ENCODE measurements at places on chromosomes 11 and 22.

GRCh38 chr11:13160346-13160745 lies 117.2 kb upstream of the BMAL1 start:
- DNase-seq = no peak

DNA sequence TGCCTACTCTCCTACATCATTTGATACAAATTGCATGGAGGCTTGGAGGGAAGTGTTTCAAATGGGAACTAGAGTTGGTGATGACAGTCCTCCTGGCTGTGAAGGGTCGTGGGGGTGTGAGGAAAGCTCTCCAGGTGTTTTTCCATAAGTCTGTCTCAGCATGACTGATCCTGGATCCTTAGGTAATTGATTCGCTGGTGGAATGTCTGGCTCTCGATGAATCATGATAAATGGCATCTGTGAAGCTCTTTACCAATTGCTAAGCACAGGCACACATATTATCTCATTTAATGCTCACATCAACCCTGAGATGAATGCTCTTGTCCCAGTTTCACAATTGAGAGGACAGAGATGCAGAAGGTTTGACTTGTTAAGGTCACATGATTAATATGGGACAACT lies 107.5 kb downstream of the PKNOX2 start:
- DNase-seq = no peak

- no peak for DNase-seq
Measured at GRCh38 chr22:43592476-43592875, 180.7 kb downstream of the MPPED1 start.

DNA sequence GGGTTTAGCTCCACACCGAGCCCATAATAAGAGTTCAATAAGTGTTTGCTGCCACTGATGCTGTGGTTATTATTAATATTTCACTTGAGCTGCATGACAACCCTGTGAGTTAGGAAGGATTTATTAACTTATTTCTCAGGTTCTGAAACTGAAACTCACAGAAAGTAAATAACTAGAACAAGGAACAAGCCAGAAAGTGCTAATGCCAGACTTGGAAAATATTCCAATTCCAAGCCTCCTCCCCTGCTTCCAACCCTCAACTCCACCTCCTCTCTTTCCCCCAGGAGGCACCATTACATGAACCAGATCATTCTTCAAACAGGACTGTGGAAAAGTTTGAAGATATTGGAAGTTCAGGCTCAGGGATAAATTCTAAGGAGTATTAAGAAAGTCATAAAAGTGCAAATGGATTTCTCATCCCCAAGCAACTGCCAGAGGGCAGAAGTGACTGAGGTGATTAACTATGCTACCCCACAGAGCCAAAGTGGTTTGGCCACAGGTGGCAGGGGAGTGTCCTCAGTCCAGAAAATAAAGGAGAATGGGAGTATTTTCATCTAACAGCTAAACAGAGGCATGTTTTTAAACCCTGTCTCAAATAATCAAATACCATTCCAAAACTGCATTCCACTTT lies 3.2 kb upstream of the FJX1 start:
- DNase-seq = no peak

- DNase-seq = no peak
Measured at GRCh38 chr22:37578002-37578401, 1.9 kb downstream of the LGALS2 start.

DNA sequence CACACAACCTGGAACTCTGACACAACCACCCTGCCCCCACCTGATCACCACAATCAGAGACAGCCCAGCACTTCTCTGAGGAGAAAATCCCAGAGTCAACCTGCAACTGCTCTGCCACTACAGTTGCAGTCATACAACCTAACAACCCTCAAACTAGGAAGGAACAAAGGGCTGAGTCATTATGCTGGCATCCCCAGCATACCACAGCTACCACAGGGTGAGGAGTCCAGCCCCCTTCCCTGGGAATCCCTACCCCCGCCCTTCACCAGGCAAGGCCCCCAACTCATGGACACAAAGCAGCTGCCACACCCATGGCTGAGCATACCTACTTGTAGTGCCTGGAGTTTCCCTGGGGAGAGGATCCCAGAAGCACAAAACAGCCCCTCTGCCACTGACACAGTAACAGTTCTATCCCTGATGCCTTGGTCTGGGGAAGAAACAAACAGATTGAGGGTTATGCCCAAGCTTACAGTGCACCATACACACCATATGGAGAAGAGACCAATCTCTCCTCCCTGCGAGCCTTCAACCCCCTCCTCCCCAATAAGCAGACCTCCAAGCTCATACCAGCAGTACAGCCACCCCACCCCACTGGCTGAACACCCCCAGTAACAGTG lies 68.5 kb upstream of the C11orf58 start:
- DNase-seq = no peak

GRCh38 chr22:32991353-32992101 lies 66.7 kb downstream of the SYN3 start:
- no peak for DNase-seq

GRCh38 chr11:87039371-87039770 lies 1.6 kb downstream of the TMEM135 start:
- no peak for DNase-seq

DNA sequence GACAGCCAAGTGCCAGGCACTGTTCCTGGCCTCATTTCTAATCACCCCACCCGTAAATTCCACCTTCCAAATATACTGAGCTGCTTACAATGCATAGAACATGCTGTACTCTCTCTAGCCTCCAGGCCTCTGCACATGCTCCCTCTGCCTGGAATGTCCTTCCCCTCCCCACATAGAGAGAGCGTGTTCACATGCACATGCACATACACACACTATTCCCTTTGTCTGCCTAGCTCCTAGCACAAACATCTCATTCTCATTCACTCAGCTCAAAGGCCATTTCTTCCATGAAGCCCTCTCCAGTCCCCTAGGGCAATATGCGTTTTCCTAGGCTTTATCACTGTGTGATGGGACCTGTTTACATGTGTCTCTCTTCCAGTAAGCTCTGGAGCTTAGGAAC lies 144.6 kb downstream of the WT1 start:
- DNase-seq = no peak

DNA sequence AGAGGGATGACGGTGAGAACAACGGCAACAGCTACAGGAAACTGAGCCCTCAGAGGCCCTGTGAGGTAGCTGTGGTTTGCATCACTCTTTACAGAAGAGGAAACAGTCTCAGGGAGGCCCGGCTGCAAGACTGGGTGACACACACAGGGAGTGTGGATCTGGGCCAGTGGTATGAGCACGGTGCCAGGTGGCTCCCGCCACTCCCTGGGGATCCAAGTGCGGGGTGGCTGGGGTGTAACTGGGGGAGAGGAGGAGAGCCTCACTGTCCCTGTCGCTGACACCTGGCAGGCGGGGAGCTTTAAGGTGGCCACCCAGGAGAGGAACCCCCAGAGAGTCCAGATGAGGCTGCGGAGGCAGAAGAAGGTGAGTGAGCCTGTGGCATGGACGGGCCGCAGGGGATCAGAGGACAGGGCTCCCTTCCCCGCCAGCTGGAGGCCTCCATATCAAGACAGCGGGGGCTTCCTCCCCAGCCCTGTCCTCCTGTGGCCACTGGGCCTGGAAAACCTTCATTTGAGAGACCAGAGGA lies 5.6 kb downstream of the RGL4 start:
- peak; percentile 73 for DNase-seq

DNA sequence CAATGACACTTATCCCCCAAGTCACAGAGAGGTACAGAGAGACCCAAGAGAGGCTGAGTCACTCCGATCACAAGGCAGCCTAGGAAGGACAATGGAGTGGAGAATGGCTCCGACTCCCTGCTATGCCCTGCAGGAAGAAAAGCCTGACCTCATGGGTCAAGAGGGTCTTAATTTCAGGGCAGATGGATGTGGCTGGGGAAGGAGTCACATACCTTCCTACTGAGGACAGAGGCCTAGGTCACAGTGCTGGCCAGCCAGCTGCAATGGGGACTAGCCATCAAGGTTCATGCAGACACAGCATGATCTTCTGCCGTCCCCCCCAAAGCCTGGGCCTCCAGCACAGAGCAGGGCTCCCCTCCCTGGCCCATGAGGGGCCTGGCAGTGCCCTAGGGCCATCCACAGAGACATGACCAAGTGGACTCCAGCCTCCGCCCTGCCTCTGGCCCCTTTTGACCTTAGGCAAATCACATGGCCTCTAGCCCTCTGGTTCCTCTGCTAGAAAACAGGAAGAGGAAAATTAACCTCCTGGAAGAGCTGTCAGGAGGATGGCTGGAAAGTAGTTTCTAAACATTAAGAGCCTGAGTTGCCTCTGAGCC lies 1.8 kb downstream of the ARRB1 start:
- DNase-seq = no peak

DNA sequence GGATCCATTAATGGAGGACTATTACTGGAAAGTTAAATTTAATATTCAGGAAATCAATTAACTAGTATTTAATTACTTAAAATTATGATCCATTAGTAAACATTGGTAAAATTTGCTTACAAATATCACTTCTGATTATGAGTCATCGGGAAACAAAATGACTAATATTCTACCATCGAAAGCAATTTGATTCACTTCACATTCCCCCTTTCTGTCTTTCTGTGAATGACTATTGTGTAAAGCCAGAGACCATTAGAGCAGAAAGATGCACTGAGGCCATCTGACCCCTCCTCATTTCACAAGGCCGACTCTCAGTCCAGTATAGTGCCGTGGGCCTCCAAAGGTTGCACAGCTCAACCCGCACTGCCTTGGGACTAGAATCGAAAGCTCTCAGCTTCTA lies 619.0 kb downstream of the OPCML start:
- no peak for DNase-seq

DNA sequence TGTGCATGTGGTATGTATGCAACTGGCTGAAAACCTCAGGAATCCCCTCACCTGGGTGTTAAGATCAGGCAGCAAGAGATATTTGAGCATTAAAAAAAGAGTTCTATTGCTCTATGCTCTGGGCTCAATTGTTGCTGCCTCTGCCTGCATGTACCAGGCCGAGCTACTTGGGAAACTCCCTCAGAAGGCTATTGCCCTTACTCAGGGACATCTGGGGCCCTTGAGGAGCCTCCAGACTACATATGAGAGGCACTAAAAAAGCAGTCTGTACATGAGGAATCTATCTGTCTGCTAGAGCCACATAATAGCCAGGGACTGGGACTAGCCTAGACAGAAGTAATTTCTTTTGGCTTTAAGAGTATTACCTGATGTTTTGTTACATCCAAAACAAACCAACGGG lies 120.1 kb downstream of the SWAP70 start:
- DNase-seq = no peak

GRCh38 chr22:36285545-36285944 lies 32.6 kb downstream of the APOL1 start:
- no peak for DNase-seq

GRCh38 chr22:29456211-29456671 lies 17.9 kb downstream of the RFPL1 start:
- no peak for DNase-seq

DNA sequence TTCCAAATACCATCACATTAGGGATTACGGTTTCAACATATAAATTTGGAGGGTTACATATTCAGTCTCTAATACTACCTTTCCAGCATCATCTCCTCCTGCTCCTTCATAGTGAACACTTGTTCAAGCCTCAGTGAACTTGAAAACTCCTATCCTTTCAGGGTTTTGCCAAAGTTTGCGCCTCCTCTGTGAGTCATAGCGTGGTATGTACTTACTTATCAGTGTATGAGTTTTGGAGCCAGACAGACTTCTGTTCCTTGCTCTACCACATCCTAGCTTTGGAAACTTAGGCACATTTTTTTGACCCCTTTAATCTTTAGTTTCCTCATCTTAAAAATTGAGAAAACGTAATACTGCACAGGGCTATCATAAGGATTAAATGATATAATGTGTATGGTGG lies 160.1 kb upstream of the ZC3H12C start:
- DNase-seq = no peak

GRCh38 chr11:131642756-131643531 lies 272.5 kb downstream of the NTM start:
- DNase-seq = no peak

DNA sequence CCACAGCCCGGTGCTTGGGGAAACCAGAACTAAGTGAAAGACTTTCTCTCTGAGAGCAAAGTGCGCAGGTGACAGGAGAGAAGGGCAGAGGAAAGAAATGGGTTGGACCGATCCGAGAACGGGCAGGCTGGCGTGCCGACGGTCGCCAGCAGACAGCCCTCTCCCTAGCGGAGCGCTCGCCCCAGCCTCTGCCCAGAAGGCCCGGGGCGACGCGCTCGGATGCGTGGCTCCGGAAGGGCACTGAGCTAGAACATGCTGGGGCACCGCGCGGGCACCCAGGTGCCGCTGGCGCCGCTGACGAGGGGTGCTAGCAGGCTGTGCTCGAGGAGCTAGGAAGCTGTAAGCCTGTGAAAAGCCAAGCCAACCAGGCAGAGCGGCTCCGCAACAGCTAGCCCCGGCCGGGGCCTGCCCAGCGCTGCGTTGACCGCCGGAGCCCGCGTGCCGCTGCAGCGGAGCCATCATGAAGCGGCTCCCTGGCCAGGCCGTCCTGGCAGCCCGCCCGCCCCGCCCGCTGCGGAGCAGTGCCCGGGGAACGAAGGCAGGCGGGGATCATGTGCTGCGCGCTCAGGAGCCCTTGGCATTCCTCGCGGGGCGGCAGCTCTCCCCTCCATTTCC lies 22.1 kb upstream of the RRAS2 start:
- peak; percentile 53 for DNase-seq

- DNase-seq = no peak
Measured at GRCh38 chr11:112911124-112911523, 50.1 kb upstream of the NCAM1 start.

DNA sequence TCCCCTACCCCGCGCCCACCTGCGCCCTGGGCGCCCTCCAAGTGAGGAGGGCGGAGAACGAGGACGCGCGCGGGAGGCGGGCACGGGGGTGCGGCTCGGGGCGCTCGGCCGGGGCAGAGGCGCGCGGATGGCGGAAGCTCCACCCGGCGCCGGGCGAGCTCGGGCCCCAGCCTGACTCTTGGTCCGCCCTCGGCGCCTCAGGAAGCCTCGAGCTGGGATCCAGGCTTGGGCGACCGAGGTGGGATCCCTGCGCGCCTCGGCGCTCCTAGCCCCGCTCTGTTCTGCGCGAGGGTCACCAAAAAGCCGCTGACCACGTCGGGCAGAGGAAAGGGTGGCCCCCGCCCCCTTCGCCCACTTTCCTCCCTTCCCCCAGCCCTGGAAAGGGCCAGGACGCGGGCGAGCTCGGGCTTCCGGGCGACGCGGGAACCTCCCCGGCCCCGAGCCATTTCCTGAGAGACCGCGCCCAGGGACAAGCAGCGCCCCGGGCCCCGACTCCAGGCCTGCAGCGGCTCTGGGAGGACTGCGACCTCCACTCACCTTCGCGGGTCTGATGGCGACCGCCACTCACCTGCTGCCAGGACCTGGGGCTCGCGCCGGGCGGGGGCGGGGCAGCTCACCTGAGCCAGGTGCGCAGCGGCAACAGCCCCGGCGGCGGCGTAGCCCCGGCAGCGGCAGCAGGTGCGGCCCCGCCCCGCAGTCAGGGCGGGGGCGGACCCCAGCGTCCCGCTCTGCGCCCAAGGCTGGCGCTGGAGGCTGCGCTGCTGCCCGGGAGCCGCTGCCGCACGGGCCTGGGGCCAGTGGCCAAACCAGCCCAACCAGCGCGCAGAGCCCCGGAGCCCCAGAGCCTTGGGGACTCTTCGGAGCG lies 2.2 kb upstream of the SIGIRR start:
- DNase-seq = peak; percentile 68

- peak; percentile 79 for DNase-seq
Measured at GRCh38 chr22:44735518-44736428, 16.6 kb upstream of the ARHGAP8 start.

GRCh38 chr11:111388420-111388819 lies 9.3 kb upstream of the POU2AF1 start:
- DNase-seq = no peak

GRCh38 chr11:78045851-78046485 lies 17.7 kb upstream of the THRSP start:
- DNase-seq = peak; percentile 71

GRCh38 chr11:46662366-46662765 lies 38.1 kb downstream of the ARHGAP1 start:
- DNase-seq = no peak

GRCh38 chr11:35083181-35083430 lies 55.9 kb upstream of the CD44 start:
- no peak for DNase-seq
